ENCODE measurements at places on chromosomes 13 and 19. TPM values are rescaled to one million over a fixed set of nuclear protein-coding genes. Genes with fewer than 3 reads are reported as not detected.
A peak's percentile ranks its signal among the peaks of the same experiment; 100 is the strongest.

DNA sequence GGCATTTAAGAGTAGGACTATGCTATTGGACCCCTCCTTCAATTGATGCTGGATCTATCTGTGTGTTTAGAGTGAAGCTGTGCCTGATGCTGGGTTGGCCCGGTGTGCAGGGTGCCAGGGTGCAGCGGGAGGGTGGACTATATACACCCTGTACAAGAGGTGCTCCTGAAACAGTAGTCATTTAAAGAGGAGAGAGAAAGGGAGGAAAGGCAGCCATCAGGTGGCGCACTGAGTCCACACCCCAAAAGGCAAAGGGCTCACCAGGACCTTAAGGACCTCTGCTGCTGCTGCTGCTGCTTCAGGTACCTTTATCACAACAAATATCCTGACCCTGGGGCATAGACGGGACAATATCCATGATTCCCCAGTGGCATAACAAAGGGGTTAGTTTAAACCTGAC is 39.4 kb downstream of the ZNF136 start:
- DNase-seq = peak; percentile 15
- H3K27ac ChIP-seq = no peak overlapping the region
- no peaks in the 10 kb centered on the region for H3K4me1 ChIP-seq
- no peak overlapping the region for H3K4me3 ChIP-seq
- no peaks in the 10 kb centered on the region for H3K36me3 ChIP-seq
- H3K27me3 ChIP-seq = no peaks in the 10 kb centered on the region

GRCh38 chr19:34667349-34668076 is 9.4 kb downstream of the SCGB2B2 start:
- H3K4me3 ChIP-seq = peak overlapping the region; percentile 25
- H3K36me3 ChIP-seq = no peaks in the 10 kb centered on the region
- no peaks in the 10 kb centered on the region for H3K4me1 ChIP-seq
- H3K27me3 ChIP-seq = no peaks in the 10 kb centered on the region

EPS8L1 gene
- total RNA-seq = 10.2 TPM

- DNase-seq = no peak
- H3K4me3 ChIP-seq = no peak overlapping the region
- no peaks in the 10 kb centered on the region for H3K27me3 ChIP-seq
- H3K4me1 ChIP-seq = no peaks in the 10 kb centered on the region
Observed at GRCh38 chr13:110696776-110697175, 9.1 kb downstream of the CARS2 start.

GRCh38 chr19:49343123-49343522 is 7.9 kb downstream of the CD37 start:
- DNase-seq = no peak
- peaks cover 28% of the 10 kb centered on the region for H3K4me1 ChIP-seq
- H3K4me3 ChIP-seq = no peak overlapping the region

DNA sequence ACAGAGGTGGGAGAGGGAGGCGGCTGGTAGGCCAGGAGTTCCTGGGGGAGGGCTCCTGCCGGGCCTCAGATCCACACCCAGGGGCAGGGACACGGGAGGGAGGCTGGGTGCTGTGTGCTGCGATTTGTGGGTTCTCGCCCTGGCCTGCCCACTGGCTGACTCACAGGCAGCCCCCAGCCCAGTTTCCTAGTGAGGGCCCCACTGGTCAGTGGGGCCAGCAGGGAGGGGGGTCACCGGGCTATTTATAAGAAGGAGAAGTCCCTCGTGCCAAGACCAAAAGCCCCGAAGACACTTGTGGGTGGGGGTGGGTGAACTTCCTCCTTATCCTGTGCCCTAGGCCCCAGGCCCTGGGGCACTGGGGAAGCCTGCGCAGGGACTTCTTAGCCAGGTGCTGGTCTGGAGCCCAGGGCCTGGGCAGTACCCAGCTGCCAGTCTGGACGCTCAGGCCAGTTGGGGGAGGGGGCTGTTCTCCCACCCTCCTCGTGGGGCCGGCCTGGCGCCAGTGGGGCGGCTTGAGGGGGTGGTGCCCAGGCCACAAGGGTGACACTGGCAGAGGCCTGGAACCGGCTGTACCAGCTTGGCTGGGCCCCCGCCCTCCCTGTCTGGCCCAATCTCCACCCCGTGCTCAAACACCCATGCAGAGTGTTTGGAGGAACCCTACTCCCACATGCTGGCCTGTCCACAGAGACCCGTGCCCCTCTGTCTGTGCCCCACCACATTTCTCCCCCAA is 5.0 kb upstream of the JUNB start:
- no peaks in the 10 kb centered on the region for H3K36me3 ChIP-seq
- H3K4me1 ChIP-seq = peaks cover 58% of the 10 kb centered on the region
- H3K27ac ChIP-seq = peak overlapping the region; percentile 96
- no peak for DNase-seq
- no peak overlapping the region for H3K4me3 ChIP-seq
- no peaks in the 10 kb centered on the region for H3K27me3 ChIP-seq

THSD8 gene
- total RNA-seq = 45.2 TPM

GRCh38 chr13:102190930-102191329 is 210.9 kb downstream of the FGF14 start:
- no peaks in the 10 kb centered on the region for H3K36me3 ChIP-seq
- peaks cover 9% of the 10 kb centered on the region for H3K4me1 ChIP-seq
- no peak overlapping the region for H3K27ac ChIP-seq
- H3K27me3 ChIP-seq = no peaks in the 10 kb centered on the region
- H3K4me3 ChIP-seq = no peak overlapping the region

DNA sequence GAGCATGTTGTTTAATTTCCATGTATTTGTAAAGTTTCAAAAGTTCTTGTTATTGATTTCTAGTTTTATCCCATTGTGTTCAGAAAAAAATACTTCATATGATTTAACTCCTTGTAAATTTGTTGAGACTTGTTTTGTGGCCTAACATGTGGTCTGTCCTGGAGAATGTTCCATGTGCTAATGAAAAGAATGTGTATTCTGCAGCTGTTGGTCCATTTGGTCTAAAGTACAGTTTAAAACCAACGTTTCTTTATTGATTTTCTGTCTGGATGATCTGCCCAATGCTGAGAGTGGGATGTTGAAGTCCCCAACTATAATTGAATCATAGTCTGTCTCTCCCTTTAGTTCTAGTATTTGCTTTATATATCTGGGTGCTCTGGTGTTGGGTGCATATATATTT is 34.9 kb upstream of the TPP2 start:
- no peak for DNase-seq
- H3K36me3 ChIP-seq = no peaks in the 10 kb centered on the region
- H3K4me1 ChIP-seq = no peaks in the 10 kb centered on the region
- H3K27me3 ChIP-seq = no peaks in the 10 kb centered on the region
- no peak overlapping the region for H3K27ac ChIP-seq
- no peak overlapping the region for H3K4me3 ChIP-seq

DNA sequence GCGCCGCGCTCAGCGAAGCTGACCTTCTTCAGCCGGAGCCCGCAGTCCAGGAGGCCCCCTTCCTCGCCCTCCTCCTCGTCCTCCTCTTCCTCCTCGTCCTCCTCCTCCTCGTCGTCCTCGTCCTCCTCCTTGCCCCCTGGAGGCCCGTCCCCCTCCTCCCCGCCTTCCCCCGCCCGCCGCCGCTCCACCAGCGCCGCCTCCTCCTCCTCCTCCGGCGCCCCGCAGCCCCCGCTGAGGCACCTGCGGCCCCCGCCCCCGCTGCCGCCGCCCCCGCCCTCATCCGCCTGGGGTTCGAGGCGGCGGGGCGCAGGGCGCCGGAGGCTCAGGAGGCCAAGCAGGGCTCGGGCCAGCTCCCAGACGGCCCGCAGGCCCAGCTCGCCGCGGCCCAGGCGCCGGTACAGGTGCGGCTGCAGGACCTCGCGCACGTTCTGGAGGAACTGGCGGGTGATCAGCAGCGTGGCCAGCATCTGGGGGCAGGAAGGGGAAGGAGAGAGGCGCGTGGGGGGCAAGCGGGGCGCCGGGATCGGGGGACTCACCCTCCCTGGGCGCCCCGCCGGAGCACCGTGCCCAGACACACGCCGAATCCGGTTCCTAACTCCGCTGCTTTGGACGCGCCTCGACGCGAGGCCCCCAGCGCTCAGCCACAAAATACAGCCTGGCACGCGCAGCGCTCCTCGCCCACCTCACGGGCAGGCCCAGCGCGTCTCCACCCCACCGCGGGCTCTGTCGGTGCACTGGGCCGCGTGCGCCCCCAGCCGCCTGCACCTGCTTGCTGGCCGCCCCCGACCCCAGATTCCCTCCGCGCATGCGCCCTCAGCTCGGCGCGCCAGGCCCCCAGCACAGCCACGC is 5.9 kb downstream of the ANO8 start:
- no peak overlapping the region for H3K4me3 ChIP-seq
- H3K27ac ChIP-seq = no peak overlapping the region
- H3K36me3 ChIP-seq = peaks cover 18% of the 10 kb centered on the region
- DNase-seq = no peak
- no peaks in the 10 kb centered on the region for H3K4me1 ChIP-seq

Measured in A673 (cell line).